NCI-H187 treated with DMSO at 0.1 percent for 48 hours (cell line): ENCODE measurements at places on chromosomes 4 and X.

GRCh38 chr4:165293061-165293460 lies 34.4 kb upstream of the MSMO1 start:
- no peak for DNase-seq

DNA sequence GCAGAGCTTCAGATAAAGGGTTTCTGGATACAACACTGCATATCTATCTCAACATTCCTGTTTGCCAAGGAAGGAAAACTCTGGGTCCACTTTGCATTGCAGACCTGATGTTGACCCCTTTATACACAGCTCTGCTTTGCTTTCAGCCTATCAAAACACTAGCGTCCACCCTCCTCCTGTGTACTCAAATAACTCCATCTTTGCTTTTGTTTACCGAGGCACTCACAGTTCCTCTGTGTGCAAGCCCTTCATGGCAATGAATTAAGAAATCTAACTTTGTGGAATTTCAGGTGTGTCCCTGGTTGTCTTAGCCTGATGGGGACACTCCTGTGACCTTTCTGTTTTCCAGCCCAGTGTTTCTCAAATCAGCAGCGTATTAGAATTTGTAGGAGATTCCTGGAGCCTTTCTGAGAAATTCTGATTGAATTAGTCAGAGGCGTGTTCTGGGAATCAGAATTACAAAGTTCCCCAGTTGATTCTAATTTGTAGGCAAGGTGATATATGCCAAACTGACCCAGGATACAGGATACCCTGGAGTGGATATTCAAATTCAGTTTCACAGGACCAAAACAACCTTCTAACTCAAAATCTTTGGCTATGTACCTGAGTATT lies 68.6 kb downstream of the DTHD1 start:
- DNase-seq: no peak

- DNase-seq: no peak
These were observed 706.6 kb upstream of the EPHA5 start for GRCh38 chr4:66376921-66377320.

GRCh38 chr4:152887981-152888380 lies 48.1 kb upstream of the FHDC1 start:
- no peak for DNase-seq

DNA sequence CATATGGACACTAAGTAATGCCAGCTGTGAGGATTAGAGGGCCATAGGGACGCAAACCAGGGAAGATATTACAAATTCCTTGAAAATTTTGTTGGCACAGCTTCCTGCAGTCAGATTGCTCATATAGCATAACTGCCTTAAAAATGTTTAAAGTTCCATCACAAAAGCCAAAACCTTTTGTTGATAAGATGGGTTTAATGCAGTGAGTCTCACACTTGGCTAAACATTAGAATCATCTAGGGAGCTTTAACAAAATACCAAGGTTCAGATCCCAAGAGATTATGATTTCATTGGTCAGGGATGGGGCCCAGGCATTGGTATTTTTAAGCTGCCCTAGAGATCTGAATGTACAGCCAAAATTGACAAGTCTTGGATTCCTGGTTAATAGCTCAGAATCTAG lies 376.5 kb upstream of the MAD2L1 start:
- no peak for DNase-seq

DNA sequence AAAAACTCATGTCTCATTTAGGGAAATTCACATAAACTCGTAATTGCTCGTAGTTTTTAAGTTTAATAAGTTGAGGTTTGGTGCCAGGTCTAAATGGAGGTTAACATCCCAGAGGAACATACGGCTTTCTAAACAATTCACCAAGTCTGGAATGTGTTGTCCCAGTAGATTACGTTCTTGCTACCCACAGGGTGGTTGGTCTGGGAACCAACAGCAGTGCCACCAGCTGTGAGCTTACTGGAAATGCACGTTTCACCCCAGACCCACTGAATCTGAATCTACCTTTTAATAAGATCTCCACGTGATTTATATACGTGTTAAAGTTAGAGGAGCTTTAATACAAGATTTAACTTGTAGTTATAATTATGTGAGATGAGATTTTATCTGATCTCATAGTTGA lies 134.3 kb downstream of the BMPR1B start:
- no peak for DNase-seq

DNA sequence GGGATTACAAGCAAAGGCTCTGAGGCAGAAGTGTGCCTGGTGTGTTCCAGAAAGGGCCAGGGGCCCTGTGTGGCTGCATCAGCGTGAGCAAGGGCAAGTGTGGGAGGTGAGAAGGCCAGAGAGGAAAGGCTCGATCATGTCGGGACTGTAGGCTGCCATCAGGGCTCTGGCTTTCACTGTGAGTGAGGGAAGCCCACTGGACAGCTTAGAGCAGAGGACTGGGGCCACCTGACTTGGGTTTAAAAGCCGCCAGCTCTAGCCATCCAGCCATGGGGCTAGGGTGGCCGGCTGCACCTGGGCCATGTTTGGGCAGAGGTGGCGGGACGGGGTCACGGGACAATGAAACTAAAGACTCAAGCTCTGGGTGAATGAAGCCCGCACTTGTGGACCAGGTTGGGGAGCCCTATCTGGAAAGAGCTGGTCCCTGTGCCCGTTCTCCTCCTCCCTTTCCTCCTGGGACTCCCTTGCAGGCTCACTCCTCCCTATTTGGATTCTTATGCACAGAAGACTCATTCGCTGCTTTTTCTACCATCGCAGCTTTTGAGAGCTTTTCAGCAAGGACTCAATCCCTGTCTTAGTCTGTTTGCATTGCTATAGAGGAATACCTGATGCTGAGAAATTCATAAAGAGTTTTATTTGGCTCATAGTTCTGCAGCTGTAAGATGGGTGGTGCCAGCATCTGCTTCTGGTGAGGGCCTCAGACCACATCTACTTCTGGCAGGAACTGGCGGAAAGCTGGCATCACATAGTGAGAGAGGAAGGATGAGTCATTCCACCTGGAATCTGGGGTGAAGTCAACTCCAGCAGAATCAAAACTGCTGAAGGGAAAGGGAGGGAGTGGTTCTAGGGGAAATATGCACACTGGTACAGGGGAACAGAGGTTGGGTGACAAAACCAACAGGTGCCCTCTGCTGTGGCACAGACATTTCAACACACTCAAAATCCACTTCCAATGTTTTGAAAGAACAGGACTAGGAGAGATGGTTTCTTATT lies 15.3 kb downstream of the CTAG1B start:
- no peak for DNase-seq

DNA sequence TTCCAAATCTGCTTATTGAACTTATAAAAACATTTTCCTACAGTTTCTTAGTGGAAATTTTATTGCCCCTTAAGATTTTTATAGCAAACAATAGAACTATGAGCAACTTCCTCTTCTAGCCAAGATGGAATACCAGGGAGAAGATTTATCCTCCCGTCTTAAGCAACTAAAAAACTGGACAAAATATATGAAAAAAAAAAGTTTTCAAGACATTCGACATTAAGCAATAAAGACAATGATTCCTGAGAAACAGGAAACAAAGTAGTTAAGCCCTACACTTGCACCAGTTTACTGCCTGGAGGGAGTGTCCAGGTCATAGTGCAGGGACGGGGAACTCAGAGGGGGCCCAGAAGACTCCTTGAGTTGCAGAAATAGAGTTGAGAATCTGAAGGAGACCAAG lies 516.1 kb upstream of the DIPK2B start:
- no peak for DNase-seq

DNA sequence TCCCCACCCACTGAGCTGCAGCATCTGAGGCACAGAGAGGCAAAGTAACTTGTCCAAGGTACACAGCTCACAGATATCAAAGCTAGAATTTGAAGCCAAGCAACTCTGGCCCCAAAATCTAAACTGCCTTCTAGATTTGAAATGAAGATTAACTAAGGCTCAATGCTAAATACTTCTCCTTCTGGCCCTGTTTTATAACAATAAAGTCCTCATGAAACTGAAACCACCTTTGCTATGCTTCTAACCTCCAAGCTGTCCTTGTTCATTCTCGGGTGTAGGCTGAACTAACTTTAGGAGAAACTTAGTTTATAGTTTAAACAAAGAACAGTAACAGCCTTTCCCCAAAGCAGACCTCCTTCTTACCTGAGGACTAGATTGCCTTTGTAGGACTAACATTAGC lies 93.6 kb downstream of the DCTD start:
- no peak for DNase-seq

DNA sequence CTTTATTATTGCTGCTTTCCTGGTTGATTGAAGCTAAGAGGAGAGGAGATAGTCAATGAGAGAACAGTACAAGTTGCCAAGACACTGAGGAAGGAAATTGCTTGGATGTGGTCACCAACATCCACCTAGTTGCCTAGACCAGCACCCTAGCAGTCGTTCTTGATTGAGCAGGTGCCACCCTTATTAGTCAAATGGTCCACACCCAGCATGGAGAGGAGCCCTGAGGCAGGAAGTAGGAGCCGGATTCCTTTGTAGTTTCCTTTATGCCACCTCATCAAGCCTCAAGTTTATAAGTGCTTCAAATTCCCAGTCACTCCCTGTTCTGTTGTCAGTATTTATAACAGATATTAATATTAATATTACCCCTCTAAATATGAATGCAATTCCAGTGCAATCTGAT lies 19.1 kb downstream of the PAGE2 start:
- DNase-seq: no peak

GRCh38 chr4:4423706-4424498 lies 37.0 kb downstream of the NSG1 start:
- no peak for DNase-seq

- no peak for DNase-seq
These were observed 160.4 kb upstream of the MAP3K15 start for GRCh38 chrX:19675731-19676130.

GRCh38 chr4:39067451-39067850 lies 5.4 kb downstream of the KLHL5 start:
- no peak for DNase-seq

- DNase-seq: no peak
These were observed 407.6 kb upstream of the NDST3 start for GRCh38 chr4:117626664-117627063.

GRCh38 chr4:85861064-85861765 lies 386.3 kb downstream of the ARHGAP24 start:
- DNase-seq: no peak

GRCh38 chr4:1492142-1492457 lies 85.9 kb upstream of the NKX1-1 start:
- no peak for DNase-seq

GRCh38 chr4:40525752-40526598 lies 103.7 kb downstream of the RBM47 start:
- no peak for DNase-seq

DNA sequence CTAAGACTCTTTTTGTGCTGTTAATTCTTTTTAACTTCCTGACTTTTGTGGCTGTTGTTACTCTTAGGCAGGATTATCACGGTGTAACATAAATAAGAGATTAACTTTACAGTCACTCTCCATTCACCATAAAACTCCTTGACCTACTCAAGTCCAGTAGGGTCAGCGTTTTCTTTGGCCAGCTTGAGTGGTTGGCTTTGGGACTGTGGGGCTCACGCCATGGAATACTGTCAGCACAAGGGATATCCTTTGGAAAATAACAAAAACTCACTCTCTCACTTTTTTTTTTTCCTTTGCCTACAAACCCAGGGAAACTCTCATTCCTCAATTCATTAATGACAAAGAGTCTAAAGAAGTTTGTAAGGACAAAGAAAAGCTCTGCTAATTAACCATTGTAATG lies 89.4 kb upstream of the TLL1 start:
- DNase-seq: no peak
